ENCODE measurements at places on chromosomes 3 and 15.

GRCh38 chr3:136545664-136546268 lies 206.4 kb downstream of the STAG1 start:
- no peak for DNase-seq

DNA sequence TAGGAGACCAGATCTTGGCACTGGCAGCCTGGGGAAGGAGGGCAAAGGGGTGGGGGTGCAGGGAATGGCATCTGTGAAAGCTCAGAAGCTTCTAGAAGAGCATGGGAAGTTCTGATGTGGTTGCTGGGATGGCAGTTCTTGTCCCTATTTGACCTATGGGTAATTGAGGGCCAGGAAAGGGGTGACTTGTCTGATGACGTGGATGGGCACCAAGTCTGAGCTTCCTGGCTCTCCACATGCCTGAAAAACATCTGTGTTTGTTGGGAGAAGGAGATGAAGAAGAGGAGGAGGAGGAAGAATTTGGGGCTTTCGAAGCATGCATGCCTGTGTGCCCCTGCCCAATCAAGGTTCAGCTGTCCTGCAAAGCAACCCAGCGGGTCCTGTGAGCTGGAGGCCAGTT lies 158.8 kb downstream of the SMAD6 start:
- no peak for DNase-seq

GRCh38 chr3:86800116-86800515 lies 190.8 kb downstream of the VGLL3 start:
- DNase-seq, result no peak

DNA sequence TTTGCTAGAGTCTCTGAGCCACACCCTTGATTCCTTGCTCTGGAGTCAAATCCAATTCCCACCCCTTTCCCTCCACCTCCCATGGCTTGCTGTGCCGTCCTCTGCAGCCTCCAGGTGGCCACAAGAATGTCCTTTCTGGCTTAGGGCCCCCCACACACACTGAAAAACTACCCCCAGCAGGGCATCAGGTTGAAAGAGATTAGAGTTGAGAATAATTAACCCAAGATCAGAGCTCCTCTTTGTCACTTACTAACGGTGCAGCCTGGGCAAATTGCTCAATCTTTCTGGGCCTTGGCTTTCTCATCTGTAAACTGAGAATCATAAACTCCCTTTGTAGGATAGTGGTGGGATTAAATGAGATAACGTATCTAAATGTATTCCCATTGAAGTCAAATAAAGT lies 78.5 kb downstream of the MRPL46 start:
- no peak for DNase-seq

GRCh38 chr3:123025642-123026521 lies 1.7 kb downstream of the SEMA5B start:
- no peak for DNase-seq
